ENCODE measurements at places on chromosomes 5 and 9.

DNA sequence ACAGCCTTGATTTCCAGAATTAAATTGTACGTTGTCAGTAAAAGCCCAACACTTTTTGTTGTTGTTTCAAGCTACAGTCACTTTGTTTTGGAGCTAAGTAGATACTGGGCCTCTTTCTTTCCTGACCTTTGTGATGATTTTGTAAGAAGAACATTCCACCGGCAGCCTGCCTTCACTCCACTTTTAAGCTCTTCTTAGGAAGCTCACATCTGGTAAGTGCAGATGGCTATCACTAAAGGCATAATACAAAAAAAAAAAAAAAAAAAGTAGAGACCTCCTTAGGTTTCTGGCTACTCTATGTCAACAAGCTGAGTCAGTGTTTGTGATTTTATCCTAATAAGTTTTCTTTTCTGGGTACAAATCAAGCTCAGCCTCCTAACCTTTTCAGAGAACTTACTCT is 1922.1 kb upstream of the WWC1 start:
- H3K4me1 ChIP-seq = no peaks in the 10 kb centered on the region
- no peak overlapping the region for H3K4me3 ChIP-seq

DNA sequence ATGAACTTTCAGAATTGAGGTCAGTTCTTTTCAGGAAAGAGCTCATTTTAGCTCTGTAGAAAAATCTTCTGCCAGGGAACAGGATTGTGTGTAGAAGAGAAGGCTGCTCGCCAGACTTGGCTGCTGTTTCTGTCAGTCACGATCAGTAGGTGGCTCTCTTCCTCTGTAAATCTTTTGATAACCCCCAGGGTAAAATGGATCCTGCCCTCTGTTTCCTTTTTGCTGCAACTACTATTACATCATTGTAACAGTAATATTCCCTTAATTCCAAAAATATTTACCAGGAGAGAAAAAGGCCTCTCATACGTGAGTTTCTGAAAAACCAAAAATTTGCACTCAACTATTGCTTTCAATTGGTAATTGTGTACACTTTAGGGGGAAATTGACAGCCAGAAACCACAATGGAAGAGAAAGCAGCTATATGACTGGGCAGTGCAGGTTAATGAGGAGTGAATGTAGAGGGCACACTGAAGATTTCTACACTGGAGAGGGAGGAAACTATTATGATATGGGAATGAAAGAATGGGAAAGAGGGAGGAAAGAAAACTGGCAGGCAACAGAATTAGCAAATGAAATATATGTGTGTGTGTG is 12.3 kb downstream of the IFNA21 start:
- no peak overlapping the region for H3K4me3 ChIP-seq
- H3K27me3 ChIP-seq = no peaks in the 10 kb centered on the region
- H3K4me1 ChIP-seq = no peaks in the 10 kb centered on the region

DNA sequence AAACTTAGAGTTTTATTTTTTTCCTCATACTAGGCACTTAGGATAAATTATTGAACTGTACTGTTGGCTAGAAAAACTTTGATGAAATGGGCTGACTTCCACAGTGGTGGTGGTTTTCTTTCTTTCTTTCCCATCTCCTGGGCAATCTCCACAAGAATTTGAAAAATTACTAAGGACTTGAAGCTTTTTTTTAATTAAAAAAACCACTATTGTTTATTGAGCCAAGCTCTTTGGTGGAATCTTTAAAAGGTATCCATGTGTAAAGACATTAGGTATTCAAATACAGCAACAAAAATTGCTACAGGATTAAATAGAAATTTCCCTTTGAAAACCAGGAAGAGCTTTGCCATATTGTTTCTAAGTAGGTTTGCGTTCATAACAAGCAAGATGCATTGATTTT is 14.1 kb downstream of the MARCHF6 start:
- DNase-seq = peak; percentile 69
- no peaks in the 10 kb centered on the region for H3K27me3 ChIP-seq
- H3K27ac ChIP-seq = peak overlapping the region; percentile 58
- H3K36me3 ChIP-seq = no peaks in the 10 kb centered on the region
- H3K4me3 ChIP-seq = no peak overlapping the region

DNA sequence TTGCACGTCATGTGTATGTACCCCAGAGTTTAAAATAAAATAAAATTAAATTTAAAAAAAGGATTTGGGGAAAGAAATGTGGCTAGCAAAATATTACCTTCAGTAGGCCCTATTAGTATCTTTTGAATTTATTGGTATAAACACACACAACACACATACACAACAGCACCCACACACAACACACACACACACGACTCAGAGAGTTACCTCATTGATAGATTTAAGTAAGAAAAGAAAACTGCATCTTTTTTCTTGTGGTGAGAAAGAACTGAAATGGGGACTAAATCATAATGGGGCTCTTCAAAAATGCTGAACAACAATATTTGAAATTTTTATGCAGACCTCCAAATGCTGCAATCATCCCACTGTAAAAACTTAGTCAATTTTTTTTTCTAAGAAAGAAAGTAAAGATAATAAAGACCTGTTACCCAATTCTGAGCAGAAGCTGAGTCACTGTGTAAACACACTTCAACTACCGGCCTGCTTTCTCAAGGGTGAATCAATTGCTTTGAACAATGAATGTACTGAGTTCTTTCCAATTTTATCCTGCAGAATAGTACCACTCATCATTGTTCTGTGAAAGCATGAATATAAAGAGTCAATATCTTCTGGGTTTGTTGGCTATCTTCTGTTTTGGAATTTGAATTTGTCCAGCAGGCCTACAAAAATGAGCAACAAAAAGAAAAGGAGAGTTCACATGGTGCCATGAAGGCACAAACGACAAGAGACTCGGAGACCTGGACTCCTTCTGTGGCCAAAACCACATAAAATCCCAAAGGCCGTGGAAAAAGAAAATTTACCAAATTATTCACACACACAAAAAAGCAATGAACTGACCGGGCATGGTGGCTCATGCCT is 57.9 kb upstream of the CCNG1 start:
- H3K27me3 ChIP-seq = no peaks in the 10 kb centered on the region
- H3K4me3 ChIP-seq = no peak overlapping the region
- H3K4me1 ChIP-seq = peaks cover 12% of the 10 kb centered on the region

- H3K4me1 ChIP-seq = no peaks in the 10 kb centered on the region
- DNase-seq = no peak
- H3K27me3 ChIP-seq = peaks cover 7% of the 10 kb centered on the region
- H3K27ac ChIP-seq = no peak overlapping the region
- no peaks in the 10 kb centered on the region for H3K36me3 ChIP-seq
Measured at GRCh38 chr9:138020795-138021182, 143.2 kb downstream of the CACNA1B start.

DNA sequence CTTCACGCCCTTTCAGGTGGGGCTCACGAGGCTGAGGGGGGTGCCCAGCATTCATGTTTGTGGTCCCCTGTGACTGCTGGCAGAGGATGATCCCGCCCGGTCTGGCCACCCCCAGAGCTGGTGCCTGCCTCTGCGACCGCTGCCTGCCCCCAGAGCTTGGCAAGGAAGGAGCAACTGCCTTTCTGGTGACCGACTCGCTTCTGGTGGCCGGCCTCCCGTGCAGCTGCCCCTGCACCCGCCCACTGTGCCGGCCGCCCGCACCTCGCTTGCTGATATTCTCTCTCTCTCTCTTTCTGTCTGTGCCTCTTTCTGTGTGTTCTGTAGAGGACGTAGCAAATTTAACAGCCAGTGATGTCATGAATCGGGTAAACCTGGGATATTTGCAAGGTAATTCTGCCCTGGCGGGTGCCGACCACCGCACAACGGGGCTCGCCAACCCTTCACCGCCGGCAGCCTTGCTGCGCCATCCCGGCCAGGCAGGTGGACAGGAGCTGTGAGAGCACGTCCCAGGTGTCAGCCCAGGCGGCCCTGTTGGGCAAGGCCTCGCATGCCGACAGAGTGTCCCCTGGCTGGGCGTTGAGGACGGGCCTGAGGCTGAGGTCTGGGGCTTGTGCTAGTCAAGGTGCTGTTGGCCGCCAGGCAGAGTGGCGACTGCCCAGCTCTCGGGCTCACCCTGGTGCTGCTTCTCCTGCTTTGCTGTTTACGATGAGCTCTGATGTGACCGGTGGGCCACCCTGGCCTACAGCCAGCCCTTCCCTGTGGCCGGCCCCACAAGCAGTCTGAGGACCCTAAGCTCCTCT is 86.0 kb downstream of the KCNT1 start:
- no peak overlapping the region for H3K4me3 ChIP-seq
- H3K36me3 ChIP-seq = no peaks in the 10 kb centered on the region
- H3K4me1 ChIP-seq = no peaks in the 10 kb centered on the region
- no peaks in the 10 kb centered on the region for H3K27me3 ChIP-seq
- H3K27ac ChIP-seq = no peak overlapping the region
- DNase-seq = no peak

DNA sequence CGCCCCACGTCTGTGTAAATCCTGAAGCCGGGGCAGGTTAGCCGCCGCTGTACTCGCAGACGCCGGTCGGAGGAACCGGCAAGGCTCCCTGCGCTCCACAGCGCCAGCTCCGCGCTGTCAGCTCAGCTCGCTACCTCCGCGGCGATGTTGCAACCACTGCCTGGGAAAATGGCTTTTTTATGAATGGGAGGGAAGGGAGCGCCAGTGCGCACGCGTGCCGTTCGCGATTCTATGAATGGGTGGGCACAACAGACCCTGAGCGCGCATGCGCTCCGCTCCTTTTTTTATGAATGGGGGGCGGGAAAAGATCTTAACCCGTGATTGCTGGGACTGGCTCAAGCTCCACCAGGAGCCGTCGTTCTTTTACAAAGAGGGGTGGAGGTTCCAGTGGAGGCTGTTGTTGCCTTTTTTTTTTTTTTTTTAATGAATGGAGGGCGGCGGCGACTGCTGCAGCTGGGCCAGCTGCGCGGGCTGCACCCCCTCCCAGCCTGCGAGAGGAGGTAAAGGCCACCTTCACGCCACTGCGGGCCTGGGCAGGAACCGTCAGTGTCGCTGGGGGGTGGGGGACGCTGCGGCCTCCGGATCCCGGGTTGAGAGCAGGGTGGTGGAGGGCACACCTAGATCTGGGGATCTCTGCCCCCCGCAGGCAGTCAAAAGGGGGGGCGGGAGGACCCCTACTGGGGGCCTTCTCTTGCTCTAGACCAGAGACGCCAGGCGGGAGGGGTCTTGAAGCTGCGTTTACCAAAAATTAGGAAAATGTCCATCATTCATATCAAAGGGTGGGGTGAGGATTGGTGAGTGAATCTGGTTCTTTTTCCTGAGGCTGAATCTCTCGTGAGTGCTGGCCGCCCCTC is at the start of gene SPRY4:
Gene SPRY4 (minus strand): TSS at position 151 of the 854 bp plus-strand sequence. CDS start 9,913 bp downstream, outside the sequence.
- peaks cover 54% of the 10 kb centered on the region for H3K4me1 ChIP-seq
- peak within 1 kb of the TSS; percentile 90 for H3K27ac ChIP-seq
- H3K36me3 ChIP-seq = no peaks in the 10 kb centered on the region
- no peaks in the 10 kb centered on the region for H3K27me3 ChIP-seq

- H3K4me3 ChIP-seq = no peak overlapping the region
- DNase-seq = no peak
- H3K4me1 ChIP-seq = no peaks in the 10 kb centered on the region
- H3K27ac ChIP-seq = no peak overlapping the region
Measured at GRCh38 chr5:151382576-151382975, 35.2 kb upstream of the SLC36A2 start.

- H3K36me3 ChIP-seq = no peaks in the 10 kb centered on the region
- DNase-seq = no peak
- no peak overlapping the region for H3K27ac ChIP-seq
- no peaks in the 10 kb centered on the region for H3K4me1 ChIP-seq
- H3K27me3 ChIP-seq = peaks cover 14% of the 10 kb centered on the region
Measured at GRCh38 chr9:33437898-33438297, 9.5 kb downstream of the AQP3 start.

- H3K4me1 ChIP-seq = no peaks in the 10 kb centered on the region
- H3K27me3 ChIP-seq = no peaks in the 10 kb centered on the region
- peak; percentile 68 for DNase-seq
- no peaks in the 10 kb centered on the region for H3K36me3 ChIP-seq
Measured at GRCh38 chr5:86757824-86758223, 140.1 kb downstream of the COX7C start.

DNA sequence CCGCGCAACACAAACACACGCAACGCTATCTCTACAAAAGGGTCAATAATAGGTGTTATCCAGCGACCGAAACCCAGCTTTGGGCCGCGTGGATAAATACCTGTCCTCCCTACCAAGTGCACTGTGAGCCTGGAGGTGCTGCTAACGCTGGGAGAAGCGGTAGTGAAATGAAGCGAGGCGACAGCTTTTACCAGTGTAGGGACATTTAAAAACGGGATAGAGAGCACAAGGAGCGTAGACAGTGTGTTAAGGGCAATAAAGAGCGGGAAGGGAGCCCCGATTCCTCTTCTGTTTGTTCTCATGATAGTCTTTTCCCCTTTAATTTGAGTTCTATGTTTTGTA is 421 bp upstream of the DEPDC1B start:
- H3K27ac ChIP-seq = peak overlapping the region; percentile 79
- H3K36me3 ChIP-seq = no peaks in the 10 kb centered on the region
- no peaks in the 10 kb centered on the region for H3K27me3 ChIP-seq
- H3K4me3 ChIP-seq = peak overlapping the region; percentile 87
- H3K4me1 ChIP-seq = no peaks in the 10 kb centered on the region

GRCh38 chr5:117095346-117096332 is 521.0 kb upstream of the SEMA6A start:
- H3K27ac ChIP-seq = no peak overlapping the region
- DNase-seq = no peak
- no peaks in the 10 kb centered on the region for H3K4me1 ChIP-seq
- H3K36me3 ChIP-seq = no peaks in the 10 kb centered on the region

GRCh38 chr5:79151942-79152671 is 40.5 kb downstream of the BHMT start:
- H3K36me3 ChIP-seq = no peaks in the 10 kb centered on the region
- H3K27me3 ChIP-seq = peaks cover 2% of the 10 kb centered on the region
- peak; percentile 21 for DNase-seq

DNA sequence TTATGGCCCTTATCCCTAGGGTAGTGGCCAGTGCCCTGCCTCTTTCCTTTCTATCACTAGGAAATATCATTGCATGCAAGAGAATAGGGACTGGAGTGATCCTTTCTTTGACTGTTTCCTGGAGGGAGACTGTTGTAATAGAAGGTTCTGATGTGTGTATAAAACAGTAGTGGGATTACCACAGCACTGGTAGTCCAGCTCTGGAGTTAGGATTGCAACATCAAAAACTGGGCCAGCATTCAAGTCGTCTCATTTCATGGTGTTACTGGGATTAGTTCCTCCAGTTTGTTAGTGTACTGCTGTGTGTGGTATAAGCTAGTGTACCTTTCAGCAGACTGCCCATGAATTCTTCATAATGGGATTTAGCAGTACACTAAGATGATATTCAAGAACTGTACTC is 45.8 kb downstream of the KIAA1958 start:
- H3K4me1 ChIP-seq = peaks cover 13% of the 10 kb centered on the region
- no peak overlapping the region for H3K4me3 ChIP-seq
- no peaks in the 10 kb centered on the region for H3K27me3 ChIP-seq
- no peaks in the 10 kb centered on the region for H3K36me3 ChIP-seq
- DNase-seq = peak; percentile 37

- H3K4me1 ChIP-seq = no peaks in the 10 kb centered on the region
- DNase-seq = no peak
- no peaks in the 10 kb centered on the region for H3K27me3 ChIP-seq
Measured at GRCh38 chr5:63843190-63843589, 119.1 kb downstream of the HTR1A start.

Measured in astrocyte (in vitro differentiated cells and primary cell).